RCC 7860 (cell line): ENCODE measurements at places on chromosomes 12 and 14.
A peak's percentile ranks its signal among the peaks of the same experiment; 100 is the strongest.

GRCh38 chr14:91714805-91715204, 17.1 kb downstream of the CATSPERB start:
- no peak for DNase-seq

- DNase-seq, result no peak
Measured at GRCh38 chr14:26522967-26523366, 74.9 kb downstream of the NOVA1 start.

GRCh38 chr12:3170423-3171194, 93.4 kb downstream of the TSPAN9 start:
- peak; percentile 91 for DNase-seq

- DNase-seq, result no peak
Measured at GRCh38 chr14:104700225-104700651, 10.8 kb downstream of the INF2 start.

- DNase-seq, result no peak
Measured at GRCh38 chr14:55532645-55533344, 47.2 kb upstream of the KTN1 start.

GRCh38 chr12:65907513-65907912, 83.2 kb downstream of the HMGA2 start:
- no peak for DNase-seq

GRCh38 chr12:117485984-117486839, 124.8 kb upstream of the NOS1 start:
- DNase-seq, result no peak

GRCh38 chr12:55694188-55694515, 13.6 kb downstream of the ITGA7 start:
- DNase-seq, result no peak

DNA sequence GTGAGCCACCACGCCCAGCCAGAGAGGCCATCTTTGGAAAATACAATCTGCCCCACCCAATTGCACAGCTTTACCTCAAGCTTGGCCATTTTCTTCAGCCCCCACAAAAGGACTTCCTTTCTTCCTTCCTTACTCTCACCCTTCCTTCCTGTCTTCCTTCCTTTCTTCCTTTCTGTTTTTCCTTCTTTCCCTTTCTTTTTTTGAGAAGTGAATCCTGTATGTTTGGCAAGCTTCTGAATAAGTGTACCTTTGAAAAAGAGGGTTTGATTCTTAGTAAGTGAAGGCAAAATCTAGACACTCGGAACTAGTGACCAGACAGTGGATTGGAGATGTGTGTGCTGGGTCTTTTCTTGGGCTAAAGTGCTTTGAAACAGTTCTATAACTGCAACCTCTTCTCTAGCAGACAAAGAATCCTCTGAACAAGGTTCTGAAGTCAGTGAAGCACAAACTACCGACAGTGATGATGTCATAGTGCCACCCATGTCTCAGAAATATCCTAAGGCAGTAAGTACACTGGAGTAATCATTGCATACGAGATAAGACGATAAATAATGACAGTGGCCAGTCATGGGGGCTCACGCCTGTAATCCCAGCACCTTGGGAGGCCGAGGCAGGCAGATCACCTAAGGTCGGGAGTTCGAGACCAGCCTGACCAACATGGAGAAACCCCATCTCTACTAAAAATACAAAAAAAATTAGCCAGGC, 49.5 kb downstream of the SUPT16H start:
- no peak for DNase-seq

- no peak for DNase-seq
Measured at GRCh38 chr14:68486033-68486732, 306.7 kb downstream of the ZFP36L1 start.

GRCh38 chr14:76326918-76327689, 48.8 kb upstream of the ESRRB start:
- no peak for DNase-seq

- DNase-seq, result no peak
Measured at GRCh38 chr14:74660863-74661262, 48.8 kb upstream of the LTBP2 start.

- no peak for DNase-seq
Measured at GRCh38 chr14:95496111-95496681, 20.3 kb downstream of the SYNE3 start.

DNA sequence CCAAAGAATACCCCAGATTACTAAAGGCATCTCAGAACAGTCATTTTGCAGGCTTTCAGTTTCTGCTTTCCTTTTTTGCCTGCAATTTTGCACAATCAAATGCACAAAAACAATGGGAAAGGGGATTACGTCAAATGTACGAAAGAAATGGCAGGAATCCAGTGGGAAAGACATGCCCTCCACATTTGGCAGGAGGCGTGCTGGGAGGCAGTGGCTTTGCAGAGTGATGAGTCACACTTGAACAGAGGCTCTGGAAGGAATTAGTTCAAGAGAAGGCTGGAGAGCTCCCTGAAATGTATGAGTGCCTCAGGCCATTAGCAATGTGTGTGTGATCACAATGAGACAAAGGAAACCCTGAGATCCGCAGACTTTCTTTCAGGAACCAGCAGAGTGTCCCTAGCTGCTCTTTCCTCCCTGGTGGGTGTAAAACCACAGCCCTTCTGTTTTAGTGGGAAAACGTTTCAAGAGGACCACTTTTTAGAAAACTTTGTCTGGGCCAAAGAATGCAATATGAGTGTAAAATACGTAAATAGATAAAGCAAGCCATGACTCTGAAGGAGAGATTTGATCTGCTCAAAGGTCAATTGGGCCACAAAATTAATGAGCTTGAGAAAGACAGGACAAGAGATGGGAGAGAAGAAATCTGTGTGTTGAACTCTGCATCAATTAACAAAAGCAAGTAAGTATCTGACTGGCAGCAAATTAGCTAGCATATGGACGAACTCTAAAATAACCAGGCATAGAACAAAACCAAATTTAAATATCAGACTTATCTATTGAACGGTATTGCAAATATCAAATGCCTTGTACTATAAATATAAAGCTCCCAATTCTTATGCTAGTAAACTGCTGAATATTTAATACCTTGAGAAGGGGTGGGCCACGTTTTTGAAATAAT, 155.4 kb upstream of the PDE3A start:
- peak; percentile 62 for DNase-seq

- no peak for DNase-seq
Measured at GRCh38 chr12:101707131-101707782, 9.8 kb downstream of the CHPT1 start.
